NCI-H2029 treated with DMSO at 0.1 percent for 48 hours (cell line): ENCODE measurements at places on chromosomes 7 and 10.
A peak's percentile ranks its signal among the peaks of the same experiment; 100 is the strongest.

- no peak for DNase-seq
These were observed 180.7 kb downstream of the EVX1 start for GRCh38 chr7:27423290-27423689.

DNA sequence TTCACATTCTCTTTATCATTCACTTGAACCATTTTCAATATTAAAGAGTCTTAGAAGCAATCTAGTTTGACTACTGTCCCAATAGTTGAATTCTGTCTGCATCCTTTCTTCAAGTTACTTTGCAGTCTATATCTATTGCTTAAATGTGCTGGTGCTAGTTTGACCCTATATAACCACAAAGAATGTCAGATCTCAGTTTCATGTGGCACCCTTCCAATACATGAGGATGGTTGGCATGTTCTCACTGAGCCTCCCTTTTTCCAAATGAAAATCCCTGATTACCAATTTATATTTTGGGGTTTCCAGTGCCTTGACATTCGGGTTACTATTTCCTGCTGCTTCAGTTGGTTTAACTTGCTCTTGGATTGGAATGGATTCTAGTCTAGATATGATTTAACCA lies 292.7 kb downstream of the EXOC4 start:
- DNase-seq: no peak

GRCh38 chr7:5574770-5575269 lies 151.2 kb upstream of the TNRC18 start:
- DNase-seq: no peak

- no peak for DNase-seq
These were observed 4.7 kb downstream of the CCNY start for GRCh38 chr10:35340975-35341374.

DNA sequence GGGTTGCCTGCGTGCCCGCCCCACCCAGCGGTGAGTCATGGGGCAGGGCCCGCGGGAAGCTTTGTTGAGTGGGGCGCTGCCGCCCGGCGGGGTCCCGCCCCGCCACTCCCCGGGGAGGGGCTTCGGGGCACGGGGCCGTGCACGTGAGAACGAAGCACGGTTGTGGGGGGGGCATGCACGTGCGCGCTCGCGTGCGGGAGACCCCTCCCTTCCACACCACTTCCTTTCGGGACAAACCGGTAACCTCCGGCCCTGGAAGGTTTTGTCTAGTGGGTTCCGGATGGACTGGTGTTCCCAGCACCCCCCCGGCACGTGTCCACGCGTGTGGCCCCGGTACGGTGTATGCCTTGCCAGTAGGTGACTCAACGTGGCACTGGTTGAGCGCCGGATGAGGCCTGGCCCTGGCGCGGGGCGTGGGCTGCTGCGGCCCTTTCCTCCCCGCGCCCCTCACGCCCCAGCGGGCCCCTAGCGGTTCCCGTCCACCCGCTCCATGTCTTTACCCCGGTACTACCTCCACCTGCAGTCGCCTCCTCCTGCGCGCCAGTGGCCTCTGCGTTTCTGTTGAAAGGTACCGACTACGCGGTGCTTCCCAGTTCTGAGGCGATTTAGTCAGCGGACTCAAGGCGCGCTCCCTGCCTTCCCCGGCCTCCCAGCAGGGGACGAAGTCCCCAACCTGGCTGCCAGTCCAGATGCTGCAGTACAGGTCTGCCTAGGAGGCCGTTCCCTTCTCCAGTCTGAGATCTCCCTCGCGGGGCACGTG lies 3.1 kb downstream of the ADIRF start:
- DNase-seq: peak; percentile 6

- DNase-seq: no peak
These were observed 290.9 kb upstream of the ZMIZ1 start for GRCh38 chr10:78777867-78778266.

GRCh38 chr7:29826904-29827303 lies 20.6 kb downstream of the WIPF3 start:
- no peak for DNase-seq

DNA sequence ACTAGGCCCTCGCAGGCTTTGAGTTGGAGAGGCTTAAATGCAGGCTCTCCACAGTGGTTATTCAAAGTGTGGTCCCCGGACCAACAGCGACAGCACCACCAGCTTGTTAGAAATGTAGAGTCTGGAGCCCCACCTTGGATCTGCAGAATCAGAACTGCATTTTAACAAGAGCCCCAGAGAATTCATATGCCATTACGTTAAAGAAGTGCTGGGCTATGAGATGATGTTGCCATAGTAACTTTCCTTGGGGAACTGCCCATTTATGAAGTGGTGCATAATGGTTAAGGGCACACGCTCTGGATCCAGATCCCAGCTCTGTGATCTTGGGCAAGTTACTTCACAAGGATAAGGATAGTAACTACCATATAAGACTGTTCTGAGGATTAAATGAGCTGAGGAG lies 48.9 kb downstream of the ZCCHC24 start:
- no peak for DNase-seq

- no peak for DNase-seq
These were observed 2.7 kb downstream of the CDCA7L start for GRCh38 chr7:21942955-21943354.
